NCI-H69 (cell line): ENCODE measurements at places on chromosomes 2 and 18.

DNA sequence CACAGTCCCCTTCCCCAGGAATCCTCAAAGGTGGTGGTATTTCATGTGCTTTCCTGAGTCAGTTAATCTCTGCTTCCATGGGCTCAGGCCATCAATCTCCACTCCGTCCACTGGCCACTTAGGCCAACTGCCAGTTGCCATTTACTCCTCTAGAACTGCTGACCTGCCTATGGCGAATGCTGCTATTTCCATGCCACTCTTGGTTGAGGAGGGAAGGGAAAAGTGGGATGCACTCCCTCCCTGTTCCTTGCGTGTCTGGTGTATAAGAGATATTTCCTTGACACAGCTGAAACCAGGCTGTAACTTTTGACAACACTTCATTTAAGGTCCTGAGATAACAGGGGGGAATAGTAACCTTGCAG is 261.5 kb downstream of the MREG start:
- no peak for DNase-seq

GRCh38 chr2:113175042-113175628 is 1.4 kb downstream of the PSD4 start:
- no peak for DNase-seq

GRCh38 chr2:238238311-238238765 is 1.5 kb downstream of the HES6 start:
- DNase-seq, result peak; percentile 20

DNA sequence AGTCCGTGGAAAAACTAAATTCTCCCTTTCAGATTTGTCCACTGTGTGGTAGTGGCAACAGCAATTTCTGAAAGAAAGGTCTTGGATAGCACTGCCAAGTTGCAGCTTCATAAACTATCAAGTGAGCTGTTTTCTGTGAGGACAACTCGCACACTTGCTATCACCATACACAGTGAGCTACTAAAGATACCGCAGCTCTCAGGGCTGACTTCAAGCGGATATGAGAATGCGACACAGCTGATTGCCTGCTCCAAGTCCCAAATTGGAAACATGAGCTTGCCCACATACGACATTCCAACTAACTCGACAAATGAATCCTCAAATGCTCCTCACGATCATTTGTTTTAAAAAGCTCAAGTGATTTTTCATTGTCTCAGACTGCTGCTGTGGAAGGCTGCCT is 46.2 kb downstream of the E2F6 start:
- DNase-seq, result no peak

DNA sequence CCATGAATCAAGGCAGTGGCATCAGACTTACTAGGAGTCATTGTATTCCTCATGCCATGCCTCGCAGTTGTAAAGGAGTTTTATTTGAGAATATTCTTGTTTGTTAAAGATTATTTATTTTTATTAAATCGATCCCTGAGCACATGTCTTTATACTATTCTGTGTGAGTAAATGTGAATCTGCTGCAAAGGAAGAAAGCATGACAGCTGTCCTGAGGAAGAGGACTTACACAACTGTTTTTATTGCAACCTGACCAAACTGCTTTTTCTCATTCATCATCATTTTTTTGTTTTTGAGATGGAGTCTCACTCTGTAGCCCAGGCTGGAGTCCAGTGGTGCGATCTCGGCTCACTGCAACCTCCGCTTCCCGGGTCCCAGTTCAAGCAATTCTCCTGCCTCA is 34.1 kb downstream of the INO80D start:
- DNase-seq, result no peak

GRCh38 chr2:38619458-38620164 is 16.9 kb upstream of the HNRNPLL start:
- no peak for DNase-seq

DNA sequence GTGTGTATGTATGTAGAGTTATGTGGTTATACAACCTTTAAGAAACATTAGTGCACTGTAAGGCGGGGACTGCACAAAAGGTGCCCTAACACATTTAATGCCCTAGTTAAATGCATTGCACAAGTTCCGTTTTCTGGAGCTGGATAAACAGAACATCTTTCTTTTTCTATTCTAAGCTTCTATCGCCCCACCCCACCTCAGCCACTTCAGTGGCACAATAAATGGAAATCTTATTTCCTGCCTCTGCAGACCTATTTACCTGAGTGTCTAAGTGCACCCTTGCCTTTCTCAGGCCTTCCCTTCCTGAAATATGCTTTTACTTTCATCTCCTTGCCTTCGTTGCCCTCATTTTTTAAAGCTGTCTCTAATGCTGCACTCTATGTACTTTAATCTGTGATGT is 123.5 kb downstream of the TANC1 start:
- DNase-seq, result no peak

GRCh38 chr2:154827286-154827685 is 128.8 kb downstream of the KCNJ3 start:
- DNase-seq, result peak; percentile 60

DNA sequence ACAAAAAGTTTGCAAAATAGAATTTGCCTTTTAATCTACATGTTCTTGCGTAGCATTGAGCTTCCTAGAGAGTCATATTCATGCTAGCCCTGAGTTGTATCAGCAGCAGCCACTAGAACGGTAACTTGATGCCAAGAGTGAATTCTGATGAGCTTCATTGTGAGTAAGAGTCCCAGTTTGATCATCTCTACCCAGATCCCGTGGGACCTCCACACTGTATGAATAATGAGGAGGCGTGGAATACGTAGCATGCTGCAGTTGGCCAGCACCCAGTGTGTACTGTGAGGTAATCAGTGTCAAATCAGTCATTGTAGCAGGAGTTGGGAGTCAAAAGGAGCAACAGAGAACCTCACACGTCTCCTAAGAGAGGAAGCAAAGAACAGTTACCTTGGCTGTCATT is 197.9 kb downstream of the NEDD4L start:
- DNase-seq, result peak; percentile 98

GRCh38 chr2:24354957-24355356 is 5.4 kb downstream of the ITSN2 start:
- DNase-seq, result no peak
